ENCODE measurements at places on chromosomes 1 and 21.

- no peak for DNase-seq
These were observed 114.4 kb upstream of the TNR start for GRCh38 chr1:175857756-175858155.

GRCh38 chr1:222791006-222791710 is 23.7 kb upstream of the DISP1 start:
- DNase-seq = no peak

GRCh38 chr1:25700144-25700523 is 83.5 kb downstream of the MAN1C1 start:
- DNase-seq = no peak

- DNase-seq = no peak
These were observed 448 bp downstream of the GATAD2B start for GRCh38 chr1:153922076-153922971.

- no peak for DNase-seq
These were observed 160.9 kb downstream of the GPATCH2 start for GRCh38 chr1:217469983-217470382.
